NCI-H2081 treated with DMSO at 0.1 percent for 48 hours (cell line): ENCODE measurements at places on chromosomes 4 and X.

DNA sequence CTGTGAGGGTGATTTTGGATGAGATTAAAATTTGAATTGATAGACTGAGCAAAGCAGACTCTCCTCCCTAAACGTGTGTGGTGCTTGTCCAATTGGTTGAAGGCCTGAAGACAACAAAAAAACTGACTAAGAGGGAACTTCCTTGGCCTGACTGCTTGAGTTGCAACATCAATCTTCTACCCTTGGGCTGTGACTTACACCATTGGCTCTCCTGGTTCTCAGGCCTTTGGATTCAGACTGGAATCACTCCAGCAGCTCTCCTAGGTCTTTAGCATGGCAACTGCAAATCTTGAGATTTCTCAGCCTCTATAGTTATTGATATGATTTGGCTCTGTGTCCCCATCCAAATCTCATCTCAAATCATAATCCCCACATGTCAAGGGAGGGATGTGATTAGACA is 49.7 kb upstream of the IGFBP7 start:
- DNase-seq: no peak

GRCh38 chrX:68658530-68658929 is 11.1 kb downstream of the STARD8 start:
- no peak for DNase-seq

DNA sequence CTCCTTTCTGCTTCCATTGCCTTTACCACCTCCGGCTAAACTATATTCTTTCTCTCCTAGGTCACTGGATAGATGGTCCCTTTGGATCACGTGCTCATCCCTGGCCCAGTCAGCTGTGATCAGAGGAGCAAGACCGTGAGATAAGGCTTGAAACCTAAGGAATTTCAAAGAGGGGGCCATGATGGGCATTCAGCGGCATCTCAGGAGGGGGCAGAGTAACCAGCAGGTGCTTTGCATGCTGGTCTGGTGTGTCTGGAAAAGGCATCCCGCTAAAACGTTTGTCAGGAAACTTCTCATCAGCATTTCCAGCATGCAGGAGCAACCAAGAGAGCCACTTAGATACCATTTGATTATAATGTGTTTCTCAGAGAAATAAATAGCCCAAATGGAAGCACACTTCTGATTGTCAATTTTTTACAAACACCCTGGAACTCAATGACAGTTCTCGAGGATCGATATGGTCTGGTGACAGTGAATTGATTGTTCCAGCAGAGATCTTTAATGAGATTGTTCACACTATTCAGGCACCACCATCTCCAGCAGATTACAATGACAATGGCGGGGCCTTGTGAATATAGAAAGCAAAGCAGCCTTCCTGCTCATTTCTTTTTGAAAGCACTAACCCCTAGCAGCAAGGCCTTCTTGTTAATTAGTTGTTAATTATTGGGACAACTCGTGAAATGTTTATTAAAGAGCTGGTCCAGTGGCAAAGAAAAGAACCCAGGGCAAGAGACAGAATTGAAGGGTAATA is 327.1 kb downstream of the PTTG2 start:
- DNase-seq: no peak

- DNase-seq: no peak
Measured at GRCh38 chr4:180603791-180604190, 1639.4 kb upstream of the TENM3 start.

DNA sequence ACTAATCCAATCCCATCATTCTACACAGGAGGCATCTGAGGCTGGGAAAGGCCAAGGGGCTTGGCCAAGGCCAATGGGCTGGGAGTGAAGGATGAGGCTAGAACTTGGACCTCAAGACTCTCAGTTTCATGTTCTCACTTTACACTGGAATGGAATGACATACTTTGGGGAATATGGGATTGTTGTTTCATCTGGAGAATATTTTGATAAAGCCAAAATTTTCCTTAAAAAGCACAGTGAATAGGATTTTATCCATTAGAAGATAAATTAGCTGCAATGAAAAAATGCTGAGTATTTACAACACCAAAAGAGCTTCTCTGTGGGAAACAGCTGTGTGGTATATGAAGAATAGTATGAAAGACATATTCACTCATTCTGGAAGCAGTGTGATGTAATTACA is 29.3 kb downstream of the SMIM20 start:
- DNase-seq: no peak

- DNase-seq: no peak
Measured at GRCh38 chr4:27692868-27693634, 832.4 kb downstream of the STIM2 start.

- no peak for DNase-seq
Measured at GRCh38 chr4:105305019-105305836, 158.6 kb downstream of the TET2 start.

- DNase-seq: no peak
Measured at GRCh38 chrX:49877397-49878101, 1.7 kb upstream of the USP27X start.

DNA sequence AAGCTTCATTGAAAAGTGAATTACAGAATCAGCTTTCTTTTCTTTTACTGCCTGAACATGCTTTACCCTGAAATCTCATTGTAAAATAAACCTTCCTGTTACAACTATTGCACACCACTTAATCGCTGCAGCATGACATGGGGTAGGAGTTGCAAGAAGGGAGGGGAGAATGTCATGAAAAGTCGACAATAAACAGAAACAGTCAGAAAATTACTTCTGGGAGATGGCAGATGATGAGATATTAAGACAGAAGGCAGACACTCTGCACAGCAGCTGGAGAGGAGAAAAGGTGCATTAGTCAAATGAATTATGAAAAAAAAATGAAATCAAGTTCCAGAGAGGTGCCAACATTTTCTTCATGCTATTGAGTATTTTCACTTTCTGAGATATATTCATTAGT is 287.7 kb downstream of the PCDH7 start:
- DNase-seq: no peak

DNA sequence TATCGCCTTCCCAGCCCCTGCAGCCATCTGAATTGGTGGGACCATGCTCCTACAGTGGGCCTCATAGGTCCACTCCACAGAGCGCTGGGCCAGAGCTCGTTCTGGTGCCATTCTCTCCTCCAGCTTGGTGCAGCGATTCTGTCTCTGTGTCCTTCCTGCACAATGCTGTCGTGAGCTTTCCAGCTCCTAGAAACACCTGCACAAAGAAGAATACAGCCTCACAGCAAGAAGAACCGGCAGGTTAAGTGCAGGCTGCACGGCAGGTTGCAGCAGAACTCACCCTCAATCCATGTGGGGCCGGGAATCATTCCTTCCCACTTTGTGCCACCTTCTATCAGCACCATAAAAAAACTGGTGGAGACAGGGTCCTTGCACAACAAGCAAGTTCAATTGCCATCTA is 101.2 kb upstream of the ENPP6 start:
- no peak for DNase-seq

DNA sequence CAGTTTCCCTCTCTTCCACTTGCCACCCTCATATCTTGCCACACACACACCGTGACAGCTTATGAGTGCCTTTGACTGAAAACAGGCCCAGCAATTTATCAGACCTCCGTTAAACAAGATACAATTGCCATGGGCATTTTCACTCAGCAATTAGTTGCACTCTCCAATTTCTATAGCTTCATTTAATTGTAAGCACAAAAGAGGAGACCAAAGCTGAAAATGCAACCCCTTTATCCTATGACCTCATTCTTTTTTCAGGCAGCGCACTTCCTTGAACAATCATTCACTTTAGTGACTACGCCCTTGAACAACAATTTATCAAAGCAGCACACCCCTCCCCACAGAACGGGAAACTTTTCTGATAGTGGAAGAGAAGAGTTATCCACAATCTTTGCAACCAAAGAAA is 4.1 kb downstream of the POF1B start:
- no peak for DNase-seq

DNA sequence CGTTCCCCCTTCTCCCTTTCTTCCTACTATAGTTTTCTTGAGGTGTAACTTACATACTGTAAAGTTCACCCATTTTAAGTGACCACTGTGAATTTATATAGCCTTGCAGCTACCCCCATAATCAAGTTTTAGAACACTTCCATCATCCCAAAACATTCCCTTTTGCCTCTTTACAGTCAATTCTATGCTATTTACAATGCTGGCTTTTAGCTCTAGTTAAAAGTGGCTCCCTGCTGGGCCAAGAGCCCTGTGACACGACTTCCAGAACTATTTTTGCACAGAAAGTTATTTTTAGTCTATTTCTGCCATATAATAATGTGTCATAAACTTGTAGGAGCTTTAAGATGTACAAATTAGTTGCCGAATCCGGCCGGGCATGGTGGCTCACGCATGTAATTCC is 26.9 kb downstream of the MAP7D2 start:
- no peak for DNase-seq

GRCh38 chr4:6763330-6763851 is 19.1 kb upstream of the KIAA0232 start:
- no peak for DNase-seq

DNA sequence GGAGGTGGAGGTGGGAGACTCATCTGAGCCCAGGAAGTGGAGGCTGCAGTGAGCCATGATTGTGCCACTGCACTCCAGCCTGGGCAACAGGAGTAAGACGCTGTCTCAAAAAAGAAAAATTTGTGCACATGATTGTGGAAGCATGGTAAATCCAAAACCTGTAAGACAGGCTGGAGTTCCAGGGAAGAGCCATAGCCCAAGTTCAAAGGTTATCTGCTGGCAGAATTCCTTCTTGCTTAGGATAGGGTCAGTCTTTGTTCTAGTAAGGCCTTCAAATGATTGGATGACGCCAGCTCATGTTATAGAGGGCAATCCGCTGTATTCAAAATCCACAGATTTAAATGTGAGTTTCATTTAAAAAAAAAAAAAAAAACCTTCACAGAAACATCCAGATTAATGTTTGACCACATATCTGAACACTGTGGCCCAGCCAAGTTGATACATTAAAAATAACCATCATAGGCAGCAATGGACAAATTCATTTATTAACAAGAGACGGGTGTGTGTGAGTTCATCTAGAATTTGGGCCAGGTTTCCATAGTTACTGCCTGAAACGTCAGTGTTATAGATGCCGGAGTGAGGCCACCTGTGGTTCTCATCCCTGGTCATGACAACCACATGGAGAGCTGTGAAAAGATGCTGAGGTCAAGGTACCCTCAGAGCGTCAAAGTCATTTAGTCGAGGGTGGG is 35.2 kb upstream of the SLC2A9 start:
- no peak for DNase-seq

DNA sequence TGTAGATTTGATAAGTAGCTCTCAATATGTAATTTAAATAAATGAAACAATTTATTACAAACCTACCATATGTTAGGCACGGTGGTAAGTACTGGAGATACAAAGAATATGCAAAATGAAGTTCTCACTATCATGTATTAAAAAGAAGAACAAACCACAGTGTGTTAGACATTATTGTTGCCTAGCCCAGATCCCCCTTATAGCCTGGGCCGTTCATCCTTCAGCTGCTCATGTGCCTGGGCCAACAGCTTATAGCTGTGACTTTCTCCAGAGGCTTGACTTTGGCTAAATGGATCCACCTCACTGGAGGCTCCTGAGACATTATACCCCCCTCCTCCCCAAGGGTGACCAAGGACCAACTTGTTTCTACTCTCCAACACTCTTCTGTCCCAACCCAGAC is 29.8 kb upstream of the CCNG2 start:
- DNase-seq: no peak

GRCh38 chr4:139966383-139966782 is 187.6 kb downstream of the MAML3 start:
- DNase-seq: no peak

GRCh38 chr4:171157462-171158082 is 655.6 kb upstream of the GALNTL6 start:
- no peak for DNase-seq

- DNase-seq: no peak
Measured at GRCh38 chr4:2330091-2331042, 68.5 kb upstream of the MXD4 start.

DNA sequence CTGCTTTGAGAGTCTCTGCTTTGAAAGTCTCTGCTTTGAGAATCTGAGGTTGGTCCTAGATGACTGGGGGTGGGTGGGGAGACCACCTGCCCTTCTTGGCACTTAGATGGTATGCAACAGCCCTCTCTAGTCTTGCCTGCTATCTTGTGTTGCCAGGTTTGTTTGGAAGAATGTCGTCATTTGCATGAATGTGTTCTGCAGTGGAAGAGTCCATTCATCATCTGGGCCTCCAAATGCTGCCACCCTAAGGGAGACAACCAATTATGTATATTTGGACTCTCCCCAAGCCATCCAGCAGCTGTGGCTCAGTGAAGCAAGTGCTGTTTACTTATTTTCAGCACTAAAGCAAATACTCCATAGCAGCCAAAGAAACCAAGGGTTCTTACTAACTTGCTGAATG is 44.6 kb upstream of the TRPC5OS start:
- peak; percentile 29 for DNase-seq

DNA sequence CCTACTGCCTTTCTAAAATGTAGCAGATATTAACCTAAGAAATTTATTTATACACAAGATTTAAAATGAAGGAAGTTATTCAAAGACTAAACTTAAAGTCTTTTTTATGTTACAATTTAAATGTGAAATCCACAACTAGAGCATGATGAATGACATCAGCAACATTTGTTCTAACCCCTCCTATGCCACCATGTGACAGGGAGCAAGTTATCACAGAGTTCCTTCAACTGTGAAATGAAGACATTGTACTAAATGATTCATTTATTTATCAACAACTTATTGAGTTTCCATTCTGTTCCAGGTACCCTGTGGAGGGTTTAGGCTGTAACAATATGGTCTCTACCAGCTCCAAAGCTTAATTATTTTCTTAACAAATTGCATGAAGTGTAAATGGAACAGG is 76.9 kb downstream of the SLC39A8 start:
- DNase-seq: no peak

DNA sequence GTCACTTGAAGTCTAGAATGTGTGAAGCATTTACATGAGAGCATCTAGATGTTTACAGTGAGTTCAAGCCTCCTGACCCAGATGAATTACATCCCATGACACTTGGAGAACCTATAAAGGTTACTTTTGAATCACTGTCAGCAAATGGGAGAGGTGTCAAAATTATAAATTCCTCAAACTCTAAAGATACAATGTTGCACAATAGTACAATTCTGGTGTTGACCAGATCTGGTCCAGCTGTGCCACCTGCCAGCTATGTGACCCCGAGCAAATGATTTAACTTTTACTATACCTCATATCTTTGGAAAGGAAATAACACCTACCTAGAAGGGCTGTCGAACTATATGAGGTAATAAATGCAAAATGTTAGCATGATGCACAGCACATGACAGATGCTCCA is 69.8 kb downstream of the JADE1 start:
- DNase-seq: no peak

- DNase-seq: no peak
Measured at GRCh38 chrX:120308558-120308957, 2.7 kb downstream of the TMEM255A start.

DNA sequence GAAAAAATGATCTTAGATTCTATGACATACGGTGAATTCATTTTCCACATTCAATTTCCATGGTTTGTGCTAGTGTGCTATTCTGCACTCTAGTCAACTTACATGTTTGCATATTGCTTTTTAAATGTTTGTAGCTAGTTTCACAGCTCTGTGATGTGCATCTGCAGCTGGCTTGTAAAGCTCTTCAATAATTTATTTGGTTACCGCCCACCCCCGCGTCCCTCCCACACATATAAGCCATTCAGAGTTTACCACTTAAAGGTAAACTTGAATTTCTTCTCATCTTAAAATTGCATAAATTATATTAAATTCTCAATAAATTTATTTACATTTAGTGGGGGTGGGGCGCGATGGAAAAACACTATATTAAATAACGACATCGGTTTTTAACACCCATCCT is 291 bp upstream of the NBDY start:
- peak; percentile 10 for DNase-seq

GRCh38 chrX:148629434-148629833 is 129.0 kb downstream of the AFF2 start:
- DNase-seq: no peak

GRCh38 chr4:11287055-11287454 is 141.6 kb downstream of the HS3ST1 start:
- no peak for DNase-seq
